ENCODE measurements at places on chromosomes 3 and 15. TPM values are rescaled to one million over a fixed set of nuclear protein-coding genes. Genes with fewer than 3 reads are reported as not detected.

Gene LRRK1
- total RNA-seq = 20.0 TPM

Gene PAQR5
- 0.71 TPM for total RNA-seq

Gene LRTM1
- total RNA-seq = not detected

Gene CTXND1
- not detected for total RNA-seq

Gene SCAMP5
- total RNA-seq = 5.8 TPM

DNA sequence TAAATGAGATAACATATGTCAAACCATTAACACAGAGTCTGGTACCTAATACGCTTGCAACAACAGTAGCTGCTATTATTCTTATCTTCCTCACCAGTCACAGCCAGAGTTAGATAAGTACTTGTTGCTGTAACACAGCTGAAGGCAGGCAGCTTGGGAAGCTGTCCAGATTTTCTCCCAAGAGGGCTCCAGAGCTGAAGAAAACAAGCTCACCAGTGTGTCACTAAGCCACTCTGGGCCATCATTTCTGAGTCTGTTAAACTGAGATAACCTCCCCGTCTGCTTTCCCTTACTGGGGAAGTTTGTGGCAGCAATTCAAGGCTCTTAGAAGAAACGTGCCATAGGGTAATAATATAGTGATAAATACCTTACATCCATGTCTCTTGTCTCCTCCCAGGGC is 226.3 kb downstream of the TAFA4 start:
- H3K4me1 ChIP-seq = no peaks in the 10 kb centered on the region
- H3K27me3 ChIP-seq = no peaks in the 10 kb centered on the region
- H3K36me3 ChIP-seq = no peaks in the 10 kb centered on the region
- no peak overlapping the region for H3K27ac ChIP-seq

- H3K36me3 ChIP-seq = no peaks in the 10 kb centered on the region
- peaks cover 3% of the 10 kb centered on the region for H3K4me1 ChIP-seq
- no peak for DNase-seq
- no peak overlapping the region for H3K4me3 ChIP-seq
- H3K27ac ChIP-seq = peak overlapping the region; percentile 10
These were observed 37.1 kb downstream of the SEC22C start for GRCh38 chr3:42544492-42545283.

Measured in aorta (tissue), 5 donors.